ENCODE measurements at places on chromosomes 12 and 14.

DNA sequence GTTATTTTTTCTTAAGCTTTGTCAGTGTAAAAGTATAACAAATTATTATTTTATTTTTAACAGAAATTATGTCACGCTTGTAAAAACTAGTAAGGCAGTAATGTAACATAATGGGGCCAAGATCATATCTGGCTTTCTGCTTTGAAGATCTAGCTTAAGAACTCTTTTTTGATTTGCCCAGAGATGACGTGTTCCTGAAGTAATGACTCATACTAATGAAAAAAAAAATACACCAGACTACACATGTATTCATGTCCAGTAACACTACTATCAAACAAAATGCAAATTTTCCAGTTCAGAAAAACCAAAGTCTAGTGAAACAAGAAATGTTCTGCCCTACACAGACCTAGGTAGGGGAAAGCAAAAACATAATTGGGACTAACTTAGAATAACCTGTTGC, 432.2 kb upstream of the ATXN7L3B start:
- DNase-seq, result no peak

DNA sequence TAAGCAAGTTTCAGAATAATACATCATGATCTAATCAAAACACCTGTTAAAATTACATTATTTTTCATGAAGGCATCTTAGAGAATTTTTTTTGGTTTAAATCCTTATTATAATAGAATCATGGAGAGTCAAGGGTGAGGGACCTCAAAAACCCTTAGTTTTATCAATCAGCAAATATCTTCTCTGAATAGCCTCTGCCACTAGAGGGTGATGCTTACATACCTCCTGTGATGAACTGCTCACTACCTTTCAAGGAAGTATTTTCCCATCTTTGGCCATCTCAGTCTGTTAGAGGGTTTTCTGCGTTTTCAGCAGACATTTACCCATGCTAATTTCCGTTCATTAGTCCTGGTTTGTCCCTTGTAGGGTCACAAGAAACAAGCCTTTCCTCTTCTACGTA, 200.2 kb downstream of the TRHDE start:
- no peak for DNase-seq

GRCh38 chr12:52320784-52321400, at the start of gene KRT83:
TSS of gene KRT83 (minus strand) at chr12:52321398. CDS start at chr12:52321335, 63 bp downstream.
- no peak for DNase-seq

DNA sequence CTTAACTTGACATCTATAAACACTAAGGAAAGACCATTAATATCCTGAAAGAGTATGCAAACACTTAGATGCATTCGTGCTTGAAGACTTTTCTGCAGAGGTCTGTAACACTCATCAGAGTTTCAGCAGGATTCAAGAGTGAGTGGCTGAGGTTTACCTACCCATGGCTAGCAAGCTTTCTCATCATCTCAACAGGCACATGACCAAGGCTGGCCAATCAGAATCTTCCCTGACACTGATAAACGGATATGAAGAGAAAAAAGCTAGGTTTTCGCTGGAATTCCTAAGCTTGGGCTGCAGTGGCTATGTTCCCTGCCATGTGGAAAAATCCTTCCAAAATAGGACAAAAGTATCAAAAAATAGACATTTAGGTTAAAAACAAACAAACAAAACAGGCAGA, 162.1 kb upstream of the USP15 start:
- no peak for DNase-seq

GRCh38 chr12:113641426-113642030, 169.9 kb upstream of the LHX5 start:
- DNase-seq, result no peak

DNA sequence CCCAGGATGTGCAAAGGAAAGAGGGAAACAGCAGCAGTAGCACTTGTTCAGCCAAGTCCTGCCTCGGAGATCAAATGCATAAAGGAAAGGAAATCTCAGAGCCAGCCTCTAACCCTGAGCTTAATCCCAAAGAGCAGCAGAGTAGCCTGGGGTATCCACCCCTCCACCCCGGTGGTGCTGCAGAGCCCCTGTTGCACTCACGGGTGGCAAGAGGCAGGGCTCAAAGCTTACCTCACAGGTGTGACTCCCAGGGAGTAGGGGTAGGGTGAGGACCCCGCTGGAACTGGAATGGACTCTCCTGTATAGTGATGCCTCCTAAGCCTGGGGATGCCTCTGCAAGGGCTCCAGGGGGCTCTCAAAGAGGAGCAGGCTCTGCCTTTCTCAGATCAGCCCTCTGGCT, 211.1 kb downstream of the CACNA1C start:
- DNase-seq, result no peak

GRCh38 chr12:45425426-45425825, 209.5 kb downstream of the ANO6 start:
- no peak for DNase-seq

GRCh38 chr12:55927588-55928502, at the start of gene PYM1:
TSS of gene PYM1 (minus strand) at chr12:55927894. CDS start at chr12:55927761, 133 bp downstream.
- DNase-seq, result no peak

GRCh38 chr12:75759842-75760572, 248.6 kb upstream of the KRR1 start:
- DNase-seq, result no peak

DNA sequence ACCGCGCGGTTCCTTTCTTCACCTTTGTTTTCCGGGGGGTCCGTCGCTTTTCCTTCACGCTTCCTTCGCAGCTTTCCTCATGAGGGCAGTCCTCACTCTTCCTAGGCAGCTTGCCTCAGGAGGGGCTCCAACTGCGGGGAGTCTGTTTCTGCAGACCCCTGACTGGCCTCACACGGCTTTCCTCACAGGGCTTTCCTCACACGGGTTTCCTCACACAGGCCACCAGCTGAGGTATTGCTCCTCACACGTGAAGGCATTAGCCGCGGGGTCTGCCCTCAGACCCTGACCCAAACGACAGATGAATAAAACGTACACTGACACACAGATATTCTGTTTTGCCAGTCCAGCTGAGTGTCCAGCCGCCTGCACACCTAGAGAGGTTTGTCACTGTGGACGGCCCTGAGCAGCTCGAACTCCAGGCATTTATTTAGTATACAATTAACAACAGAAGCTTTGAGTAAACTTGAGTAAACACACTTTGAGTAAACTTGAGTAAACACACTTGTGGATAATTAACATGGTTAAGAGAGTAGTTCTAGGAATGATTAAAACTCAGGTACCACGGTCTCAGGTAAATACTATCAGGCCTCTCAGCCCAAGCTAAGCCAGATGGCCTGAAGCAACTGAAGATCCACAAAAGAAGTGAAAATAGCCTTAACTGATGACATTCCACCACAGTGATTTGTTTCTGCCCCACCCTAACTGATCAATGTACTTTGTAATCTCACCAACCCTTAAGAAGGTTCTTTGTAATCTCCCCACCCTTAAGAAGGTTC, 16.1 kb upstream of the LYZ start:
- no peak for DNase-seq

- peak; percentile 8 for DNase-seq
Measured at GRCh38 chr12:55797068-55797467, 20.5 kb downstream of the SARNP start.

DNA sequence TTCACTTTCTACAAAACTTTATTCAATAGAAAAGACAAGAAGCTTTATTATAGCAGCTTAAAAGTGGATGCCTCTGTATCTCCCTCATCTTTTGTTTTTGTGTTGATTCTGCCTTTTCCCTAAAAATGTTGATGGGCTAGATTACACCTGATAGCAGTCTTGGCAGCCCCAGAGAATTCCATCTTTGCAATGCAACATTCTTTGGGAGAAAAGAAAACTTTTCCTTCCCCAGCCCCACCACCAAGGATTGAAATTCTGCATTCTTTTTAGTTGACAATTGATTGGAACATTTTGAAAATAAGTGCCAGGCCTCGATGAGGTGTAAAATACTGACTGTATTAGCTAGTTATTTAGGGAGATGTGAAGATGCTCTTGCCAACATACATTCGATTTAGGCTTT, 306.8 kb upstream of the G2E3 start:
- DNase-seq, result no peak
